ENCODE measurements at places on chromosomes 6 and 20.

DNA sequence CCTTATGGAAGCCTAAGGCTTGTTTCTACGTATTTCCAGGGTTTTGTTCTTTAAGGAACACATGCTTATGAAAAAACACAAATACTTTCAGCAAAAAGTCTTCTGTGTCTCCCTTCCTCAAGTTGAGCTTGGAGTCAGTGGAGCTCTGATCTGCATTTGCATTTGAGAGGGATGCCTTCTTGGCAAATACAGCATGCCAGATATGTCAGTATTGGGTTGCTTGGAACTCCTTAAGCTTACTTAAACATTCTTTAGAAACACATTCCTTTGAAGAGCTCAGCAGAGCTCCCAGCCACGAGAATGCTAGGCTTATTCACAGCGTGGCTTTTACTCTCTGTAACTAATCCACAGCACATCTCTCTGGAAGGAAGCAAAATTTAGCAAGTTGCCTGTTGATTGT lies 68.3 kb downstream of the ANKRD6 start:
- DNase-seq: no peak

DNA sequence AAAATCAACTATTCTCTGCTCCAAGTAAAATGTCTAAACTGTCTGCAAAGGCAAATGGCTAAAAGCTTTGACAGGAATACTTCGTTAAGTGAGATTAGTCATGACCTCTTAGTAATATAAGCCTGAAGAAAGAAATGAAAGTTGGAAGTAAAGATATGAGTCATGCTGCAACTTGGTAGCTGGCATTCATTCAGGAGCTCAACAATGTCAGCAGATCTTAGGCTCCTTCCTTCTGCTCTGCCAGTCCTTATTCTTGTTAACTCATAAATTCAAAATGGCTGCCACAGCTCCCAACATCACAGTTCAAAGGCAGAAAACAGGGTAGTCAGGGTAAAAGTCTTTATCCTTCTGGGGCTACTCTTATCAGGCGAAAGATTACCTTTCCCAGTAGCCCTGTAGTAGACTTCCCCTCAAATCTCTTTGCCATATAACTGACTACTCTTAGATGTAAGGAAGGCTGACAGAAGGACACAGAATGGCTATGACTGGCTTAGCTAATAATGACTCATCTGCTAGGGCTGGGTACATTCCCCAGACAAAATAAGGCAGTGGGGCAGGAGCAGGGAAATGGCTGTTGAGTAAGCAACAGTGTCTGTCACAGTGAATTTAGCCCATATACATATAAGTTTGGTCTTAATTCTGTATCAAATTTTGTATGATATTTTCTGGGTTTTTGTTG lies 24.4 kb upstream of the C6orf62 start:
- DNase-seq: no peak

- no peak for DNase-seq
Observed at GRCh38 chr6:36576578-36576977, 17.6 kb upstream of the SRSF3 start.

GRCh38 chr6:154070657-154071056 lies 31.6 kb downstream of the OPRM1 start:
- no peak for DNase-seq

DNA sequence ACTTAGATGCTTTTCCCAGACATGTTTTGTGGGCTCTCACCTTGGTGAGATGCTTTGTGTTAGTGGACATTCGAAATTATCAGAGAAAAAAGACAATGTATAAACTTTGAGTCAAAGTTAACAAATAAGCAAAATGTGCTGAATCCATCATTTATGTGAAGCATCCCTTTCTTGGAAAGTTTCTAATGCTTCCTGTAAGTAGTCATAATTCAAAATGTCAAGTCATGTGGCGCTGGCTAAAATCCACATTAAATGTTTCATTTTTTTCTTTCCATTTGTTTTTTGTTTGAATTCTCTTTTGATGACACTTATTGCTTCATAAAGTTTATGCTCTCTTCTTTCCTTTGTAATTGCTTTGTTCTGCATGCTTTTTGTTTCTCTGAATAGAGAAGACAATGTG lies 107.2 kb upstream of the CENPW start:
- no peak for DNase-seq

DNA sequence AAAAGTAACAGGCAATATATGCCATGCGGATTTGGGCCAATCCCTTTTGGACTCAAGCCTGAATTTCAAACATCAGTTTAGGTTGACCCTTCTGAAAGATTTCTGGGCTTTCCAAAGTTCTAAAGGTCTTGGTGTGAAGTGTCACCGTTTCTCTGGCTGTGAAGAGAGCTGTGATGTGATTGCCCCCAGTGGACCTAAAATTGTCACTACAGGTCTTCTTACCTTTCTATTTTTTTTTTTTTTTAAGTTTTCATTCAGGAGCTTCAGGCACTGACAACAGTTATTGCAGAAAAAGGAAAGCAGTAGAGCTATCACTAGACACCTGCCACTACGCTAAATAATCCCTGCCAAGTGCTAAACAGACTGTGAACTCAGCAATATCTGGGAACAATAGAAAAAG lies 75.7 kb upstream of the OPRM1 start:
- no peak for DNase-seq

GRCh38 chr20:58675146-58675584 lies 17.4 kb upstream of the NPEPL1 start:
- no peak for DNase-seq

DNA sequence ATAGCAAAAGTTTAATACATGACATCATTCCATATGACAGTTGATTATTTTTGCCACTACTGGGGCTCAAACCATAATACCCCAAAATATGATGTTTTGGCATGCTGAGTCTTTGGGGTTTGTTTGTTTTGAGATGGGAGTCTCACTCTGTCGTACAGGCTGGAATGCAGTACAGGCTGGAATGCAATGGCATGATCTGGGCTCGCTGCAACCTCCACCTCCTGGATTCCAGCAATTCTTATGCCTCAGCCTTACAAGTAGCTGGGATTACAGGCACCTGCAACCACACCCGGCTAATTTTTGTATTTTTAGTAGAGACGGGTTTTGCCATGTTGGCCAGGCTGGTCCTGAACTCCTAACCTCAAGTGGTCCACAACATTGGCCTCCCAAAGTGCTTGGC lies 1.3 kb upstream of the MRS2 start:
- no peak for DNase-seq

DNA sequence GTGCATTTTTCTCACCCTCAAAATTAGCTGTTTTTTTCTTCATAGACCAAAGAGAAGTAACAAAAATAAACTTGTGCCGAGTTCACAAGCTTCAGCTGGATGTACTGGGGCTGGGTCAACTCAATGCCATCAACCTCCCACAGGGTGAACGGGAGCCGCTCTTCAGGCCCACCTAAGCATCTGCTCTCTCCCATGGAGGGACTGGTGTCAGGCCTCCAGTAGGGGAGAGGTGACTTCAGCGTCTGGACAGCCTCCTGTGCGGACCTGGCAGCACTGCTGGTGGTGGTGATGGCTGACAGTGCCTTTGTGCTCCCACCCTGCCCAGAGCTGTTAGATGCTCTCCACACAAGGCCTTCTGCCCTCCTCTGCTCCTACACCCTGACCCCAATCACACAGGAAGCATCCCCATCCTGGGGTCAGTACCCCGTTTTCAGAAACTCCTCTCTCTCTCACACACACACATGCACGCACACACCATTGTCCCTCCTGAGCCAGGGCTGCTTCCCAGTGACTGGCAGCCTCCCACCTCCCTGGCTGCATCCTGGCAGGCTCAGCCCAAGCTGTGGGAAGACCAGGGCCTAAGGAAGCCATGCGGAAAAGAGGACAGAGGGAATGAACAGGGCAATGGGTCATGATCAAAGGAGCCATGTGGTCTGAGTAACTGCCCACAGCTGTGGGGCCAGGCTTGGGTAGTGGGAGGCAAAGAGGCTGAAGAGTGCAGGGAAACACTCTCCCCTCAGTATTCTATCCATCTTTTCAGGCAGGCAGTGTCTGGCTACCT lies 17.7 kb downstream of the CST8 start:
- no peak for DNase-seq

- no peak for DNase-seq
Observed at GRCh38 chr6:141610741-141611140, 522.0 kb upstream of the GJE1 start.

- no peak for DNase-seq
Observed at GRCh38 chr6:154252678-154253077, 103.9 kb downstream of the IPCEF1 start.

DNA sequence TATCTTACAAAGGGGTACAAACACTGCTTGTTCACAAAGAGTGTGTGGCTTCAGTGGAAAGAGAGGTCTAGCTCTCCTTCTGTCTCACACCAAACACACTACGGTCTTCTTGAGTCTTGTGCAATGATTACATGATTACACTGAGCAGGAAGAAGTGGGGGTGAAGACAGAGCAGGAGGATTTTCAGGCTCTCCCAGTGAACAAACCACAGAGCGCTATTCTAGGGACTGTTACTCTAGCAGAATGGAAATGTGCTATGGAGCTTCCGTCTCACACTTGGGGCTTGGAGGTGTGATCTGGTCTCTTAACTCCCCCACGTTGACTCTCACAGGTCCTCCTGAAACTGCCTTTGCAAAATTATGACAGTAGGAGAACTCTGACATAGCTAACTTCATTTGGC lies 203.4 kb downstream of the MYLK4 start:
- no peak for DNase-seq

- peak; percentile 63 for DNase-seq
Observed at GRCh38 chr6:15444081-15444731, 198.3 kb downstream of the JARID2 start.

- no peak for DNase-seq
Observed at GRCh38 chr6:51793393-51793792, 294.0 kb downstream of the PKHD1 start.
